Fibroblast of the aortic adventitia (primary cell): ENCODE measurements at places on chromosomes 1 and 21.

DNA sequence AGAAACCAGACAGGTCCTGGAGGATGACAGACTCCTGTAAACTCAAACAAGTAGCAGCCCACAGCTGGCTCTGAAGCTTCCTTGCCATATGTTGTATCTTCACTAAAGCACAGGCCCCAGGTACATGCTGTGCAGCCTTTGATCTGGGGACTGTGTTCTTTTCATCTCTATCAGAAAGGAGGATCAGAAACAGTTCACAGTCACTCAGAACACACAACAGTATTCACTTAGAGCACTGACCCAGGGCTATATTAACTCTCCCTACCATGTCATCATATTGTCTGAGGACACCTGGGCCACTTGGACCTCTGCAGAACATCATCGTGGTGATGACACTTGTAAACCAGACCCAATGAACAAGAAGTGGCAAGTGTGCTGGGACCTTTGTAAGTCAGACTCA is 222.0 kb downstream of the SETD4 start:
- no peak for DNase-seq

DNA sequence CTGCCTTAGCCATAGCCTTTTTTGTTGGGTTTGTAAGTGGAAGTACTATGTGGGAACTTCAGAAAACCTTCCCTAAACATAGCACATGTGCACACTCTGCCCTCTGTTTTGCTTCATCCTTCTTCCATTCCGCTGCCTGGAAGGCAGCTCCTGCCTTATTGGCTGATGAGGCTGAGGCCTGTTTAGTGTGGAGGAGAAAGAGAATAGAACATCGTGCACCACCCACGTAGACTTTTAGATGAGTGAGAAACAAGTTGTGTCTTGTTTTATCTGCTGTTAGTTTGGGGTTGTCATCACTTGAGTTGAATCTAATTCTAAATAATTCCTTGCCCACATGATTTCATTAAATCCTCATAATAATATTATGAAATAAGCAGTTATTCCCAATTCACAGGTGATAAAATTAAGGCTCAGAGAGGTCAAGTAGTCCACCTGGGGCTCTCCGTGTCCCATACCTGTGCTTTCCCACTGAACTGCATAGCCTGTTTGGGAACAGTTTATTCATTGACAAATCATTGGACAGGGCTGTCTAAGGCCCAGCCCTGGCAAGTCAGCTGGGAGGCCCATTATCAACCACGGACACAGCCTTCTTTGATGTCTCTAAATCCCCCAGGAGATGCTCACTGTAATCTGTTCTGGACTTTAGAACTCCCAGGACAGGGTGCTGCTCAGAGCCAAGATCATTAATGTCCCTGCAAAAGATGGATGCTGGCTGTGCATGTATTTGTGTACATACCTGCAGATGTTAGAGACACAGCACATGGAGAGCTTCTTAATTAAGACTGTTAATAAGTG is 93.0 kb downstream of the ABCA4 start:
- DNase-seq = no peak

GRCh38 chr1:40956407-40956806 is 23.1 kb upstream of the CTPS1 start:
- no peak for DNase-seq

DNA sequence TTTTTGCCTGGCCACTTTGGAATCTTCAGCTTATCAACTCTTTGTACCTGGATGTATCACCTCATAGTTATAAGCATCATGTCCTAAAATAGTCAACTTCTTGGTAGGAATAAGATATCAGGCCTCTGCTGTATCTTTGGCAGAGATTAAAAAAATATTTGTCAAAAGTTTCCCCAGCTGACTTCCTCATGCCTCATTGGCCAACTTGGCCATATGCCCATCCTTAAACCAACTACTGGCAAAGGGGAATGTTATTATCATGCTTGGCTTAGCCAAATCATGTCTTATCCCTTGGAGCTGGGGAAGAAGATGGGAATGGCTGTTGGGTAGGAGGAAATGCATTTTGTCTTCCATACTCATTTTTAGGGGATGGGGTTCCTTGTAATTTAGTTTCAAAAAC is 23.4 kb downstream of the NFASC start:
- DNase-seq = peak; percentile 77

- peak; percentile 78 for DNase-seq
Measured at GRCh38 chr1:207309745-207310273, 11.7 kb upstream of the CD55 start.

- no peak for DNase-seq
Measured at GRCh38 chr1:243229526-243229925, 25.6 kb downstream of the CEP170 start.

DNA sequence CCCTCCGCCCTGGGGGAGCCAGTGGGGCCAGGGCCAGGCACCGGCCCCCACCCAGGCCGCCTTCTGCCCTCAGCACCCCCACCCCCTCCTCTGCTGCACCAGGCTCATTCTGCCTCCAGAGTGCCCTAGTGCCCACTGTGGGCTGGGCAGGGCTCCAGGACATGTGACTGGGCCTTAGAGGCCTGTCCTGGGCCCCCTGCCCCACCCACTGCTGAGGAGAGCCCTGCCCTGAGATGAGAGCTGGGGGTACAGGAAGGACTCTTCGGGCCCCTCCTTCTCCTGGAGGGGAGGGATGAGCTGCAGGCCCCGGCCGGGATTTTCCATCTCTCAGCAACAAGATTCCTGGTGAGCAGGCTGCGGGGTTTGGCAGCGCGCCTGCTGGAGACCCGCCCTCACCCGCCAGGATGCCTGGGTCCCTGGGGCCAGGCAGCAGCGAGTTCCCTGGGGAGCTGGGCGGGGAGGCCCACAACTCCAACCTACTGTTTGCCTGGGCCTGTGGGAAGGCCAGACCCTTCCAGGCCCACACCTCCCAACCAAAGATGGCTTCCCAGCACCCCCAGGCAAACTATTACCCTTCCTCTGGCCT is 14.0 kb downstream of the AHDC1 start:
- peak; percentile 69 for DNase-seq

DNA sequence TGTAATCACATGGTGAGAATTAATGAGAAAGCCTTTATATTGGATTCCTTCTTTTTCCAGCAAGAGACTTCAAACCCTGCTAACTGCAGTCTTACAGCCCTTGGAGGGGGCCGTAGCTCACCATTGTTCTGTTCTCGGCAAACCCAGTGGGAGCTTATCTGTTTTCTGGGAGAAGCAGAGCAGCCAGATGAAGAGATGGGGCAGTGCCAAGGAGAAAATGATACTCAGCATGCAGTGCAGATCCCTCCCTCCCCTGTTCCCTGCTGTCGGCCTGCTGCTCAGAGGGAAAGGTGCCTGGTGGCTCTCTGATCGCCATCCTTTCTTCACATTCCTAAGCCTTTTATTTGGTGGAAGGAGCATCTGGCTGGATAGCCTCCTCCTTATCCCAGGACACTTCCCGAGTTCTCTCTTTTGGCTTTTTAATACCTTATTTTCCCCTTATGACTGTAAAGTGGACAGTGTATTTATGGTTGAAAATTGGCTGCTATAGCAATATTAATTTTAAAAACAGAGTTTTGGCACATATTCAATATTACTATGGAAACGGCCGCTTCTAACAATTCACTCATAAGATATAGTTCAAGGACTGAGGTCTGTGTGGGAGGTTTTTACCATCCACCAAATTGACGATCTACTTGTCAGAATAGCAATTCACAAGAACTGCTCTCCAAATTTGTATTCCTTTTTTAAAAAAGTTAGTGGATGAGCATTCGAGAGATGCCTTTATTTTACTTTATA is 203.4 kb downstream of the CRB1 start:
- peak; percentile 69 for DNase-seq

DNA sequence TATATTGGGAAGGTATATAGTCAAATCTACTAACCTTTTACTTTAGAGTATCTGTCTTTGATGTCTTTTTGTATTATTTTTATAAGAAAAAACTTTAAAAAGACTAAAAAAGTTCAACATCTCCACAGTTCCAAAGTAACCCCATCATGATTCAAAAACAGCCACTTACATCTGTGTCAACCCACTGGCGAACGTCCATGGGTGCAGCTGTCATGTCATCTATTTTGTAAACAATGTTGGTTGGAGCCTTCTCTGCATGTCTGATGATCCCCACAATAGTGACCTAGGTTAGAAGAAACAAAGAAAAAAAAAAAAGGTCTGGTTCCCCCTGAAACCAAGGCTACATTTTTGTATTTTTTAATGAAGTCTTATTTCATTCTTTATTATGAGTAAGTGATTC is 28.0 kb upstream of the SMPDL3B start:
- DNase-seq = no peak

DNA sequence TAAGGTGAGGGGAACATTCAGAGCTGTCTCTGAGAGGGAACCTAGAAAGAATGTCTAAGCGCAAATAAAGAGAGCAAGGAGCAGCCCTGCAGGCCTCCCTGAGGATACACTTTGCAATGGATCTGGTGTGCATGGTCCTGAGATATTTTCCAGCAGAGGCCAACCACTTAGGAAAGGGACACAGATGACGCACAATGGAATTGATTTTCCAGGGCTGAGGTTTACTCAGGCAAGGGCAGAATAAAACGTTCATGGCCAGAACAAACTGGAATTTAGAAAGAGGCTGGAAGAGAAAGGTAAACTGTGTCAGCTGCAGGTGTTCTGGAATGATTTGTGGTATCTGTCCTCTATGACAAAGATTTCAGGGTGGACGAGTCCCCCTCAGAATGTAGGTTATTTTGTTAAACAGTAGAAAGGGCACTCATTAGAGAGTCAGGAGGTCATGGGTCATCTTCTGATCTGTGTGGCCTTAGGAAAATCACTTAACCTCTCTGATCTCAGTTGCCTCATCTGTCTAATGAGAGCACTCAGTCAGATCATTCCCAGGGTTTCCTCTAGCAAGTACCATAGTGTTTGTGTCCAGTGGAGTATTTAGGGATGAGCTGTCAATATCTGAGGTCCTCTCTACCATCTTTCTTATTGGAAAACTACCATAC is 61.8 kb upstream of the PGBD5 start:
- DNase-seq = no peak

- no peak for DNase-seq
Measured at GRCh38 chr1:39969048-39969447, 14.1 kb downstream of the MFSD2A start.

GRCh38 chr21:25688275-25689155 is 46.2 kb downstream of the ATP5PF start:
- DNase-seq = no peak

GRCh38 chr1:194225821-194226220 is 1039.4 kb upstream of the B3GALT2 start:
- no peak for DNase-seq
